Stimulated activated CD4-positive, alpha-beta T cell treated with anti-CD3 and anti-CD28 coated beads, Interleukin-15, amount 100 ng/mL, for 1 hour (primary cell): ENCODE measurements at places on chromosomes 7 and 10.

DNA sequence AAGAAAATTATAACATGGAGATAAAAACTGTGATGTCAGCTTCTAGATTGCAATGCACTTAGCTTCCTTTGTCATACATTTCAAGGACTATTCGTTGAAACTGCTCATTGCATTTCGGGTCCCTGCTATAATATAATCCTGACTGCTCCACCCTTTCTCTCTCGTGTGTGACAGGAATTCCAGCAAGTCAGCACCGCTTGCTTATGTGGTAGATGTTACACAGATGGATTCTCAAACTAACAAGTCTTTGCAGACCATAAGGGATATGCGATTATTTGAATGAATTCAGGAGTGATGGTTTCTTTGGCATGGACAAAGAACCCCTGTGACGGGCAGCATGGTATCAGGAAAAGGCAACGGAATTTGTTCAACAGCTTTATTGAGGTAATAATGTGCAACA, 184.0 kb downstream of the GRID1 start:
- no peak for DNase-seq

DNA sequence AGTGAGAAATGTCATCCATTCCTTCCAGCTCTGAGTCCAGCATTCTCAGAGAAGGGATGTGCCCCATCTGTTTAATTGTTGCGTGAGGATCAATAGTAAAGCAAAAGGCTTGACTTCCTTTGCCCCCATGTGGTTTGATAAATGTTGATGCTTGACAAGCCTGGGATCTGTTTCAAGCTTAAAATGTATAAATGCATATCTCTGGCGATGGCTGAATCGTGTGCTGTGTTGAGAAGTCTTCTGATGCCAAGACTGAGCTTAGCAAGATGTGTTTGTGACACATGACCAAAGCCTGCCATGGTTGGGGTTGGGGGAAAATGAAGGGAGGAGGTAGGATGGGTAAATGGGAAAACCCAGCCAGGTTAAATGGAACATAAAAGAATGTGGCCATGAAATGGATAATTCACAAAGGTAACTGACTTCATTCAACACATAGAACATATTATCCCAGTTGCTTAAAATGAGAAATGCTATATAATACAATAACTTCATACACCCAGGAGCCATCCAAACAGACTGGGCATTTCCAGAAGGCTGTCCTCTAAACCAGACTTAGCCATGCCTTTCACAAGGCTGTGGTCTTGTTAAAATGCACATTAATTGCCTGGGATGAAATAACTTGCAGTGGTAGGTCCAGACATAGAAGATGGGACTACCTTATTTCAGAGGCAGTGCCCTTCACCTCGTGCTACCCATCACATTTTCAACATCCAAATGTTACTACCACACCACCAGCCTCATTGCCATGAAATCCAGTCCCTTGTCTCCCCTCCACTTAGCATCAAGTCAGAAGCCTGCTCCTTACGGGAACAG, 147.3 kb upstream of the PDE1C start:
- no peak for DNase-seq

- DNase-seq: no peak
Measured at GRCh38 chr10:96902731-96903358, 70.7 kb downstream of the LCOR start.

DNA sequence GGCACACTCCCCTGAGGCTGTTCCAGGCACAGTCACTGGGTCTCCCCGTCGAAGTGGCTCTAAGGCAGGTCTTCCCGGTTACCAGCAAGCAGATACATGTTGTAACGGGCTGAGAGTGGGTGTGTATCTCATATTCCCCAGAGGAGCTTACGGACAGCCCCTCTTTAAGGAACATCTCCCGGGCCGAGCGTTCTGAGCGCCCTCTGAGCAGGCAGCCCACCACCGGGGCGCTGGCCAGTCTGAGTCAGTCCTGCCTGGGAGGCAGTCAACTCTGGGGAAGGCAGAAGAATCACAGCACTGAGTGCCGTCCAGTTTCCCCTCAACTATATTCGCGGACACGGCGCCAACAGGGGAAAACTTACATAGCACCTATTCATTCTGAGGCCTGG, 117.4 kb downstream of the LHPP start:
- DNase-seq: no peak

- DNase-seq: no peak
Measured at GRCh38 chr7:131608116-131608500, 51.7 kb upstream of the PODXL start.

- no peak for DNase-seq
Measured at GRCh38 chr7:102275123-102275703, 11.5 kb upstream of the SH2B2 start.

GRCh38 chr7:90758933-90759562, 162.9 kb downstream of the CDK14 start:
- no peak for DNase-seq

- DNase-seq: no peak
Measured at GRCh38 chr10:22344249-22344648, 1.0 kb upstream of the SPAG6 start.

DNA sequence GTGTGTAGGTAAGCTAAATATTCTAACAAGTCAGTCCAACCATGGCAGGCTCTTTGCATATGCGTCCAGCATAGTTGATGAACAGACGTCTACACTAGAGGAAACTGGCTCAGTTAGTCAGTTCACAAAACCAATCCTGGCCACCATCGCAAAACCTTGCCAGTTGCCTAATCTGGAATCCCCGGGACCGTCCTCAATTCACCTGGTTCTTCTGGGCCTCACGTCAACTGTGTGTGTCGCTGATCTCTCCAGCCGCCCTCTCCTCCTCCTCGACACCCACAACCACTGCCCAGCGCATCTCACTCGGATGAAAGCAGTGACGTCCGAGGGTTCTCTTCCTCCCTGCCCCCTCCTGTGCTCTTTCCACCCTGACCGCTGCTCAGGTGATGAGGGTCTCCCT, 217.8 kb upstream of the SH2B2 start:
- DNase-seq: no peak

DNA sequence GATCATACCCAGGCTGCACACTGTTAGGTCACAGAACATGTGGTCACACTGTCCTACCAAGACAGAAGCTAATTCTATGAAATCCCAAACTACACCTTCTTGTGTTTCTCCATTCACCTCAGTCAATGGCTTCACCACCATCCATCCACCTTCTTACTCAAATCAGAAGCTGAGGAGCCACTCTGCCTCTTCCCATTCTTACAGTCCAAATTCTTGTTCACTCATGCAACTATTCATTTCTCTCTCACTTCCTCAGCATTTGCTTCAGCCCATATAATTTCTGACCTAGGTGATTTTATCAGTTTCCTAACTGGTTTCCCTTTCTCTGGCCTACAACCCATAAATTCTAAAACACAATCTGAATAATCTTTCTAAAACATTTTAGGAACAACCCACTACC, 229.2 kb downstream of the LRRN3 start:
- no peak for DNase-seq

DNA sequence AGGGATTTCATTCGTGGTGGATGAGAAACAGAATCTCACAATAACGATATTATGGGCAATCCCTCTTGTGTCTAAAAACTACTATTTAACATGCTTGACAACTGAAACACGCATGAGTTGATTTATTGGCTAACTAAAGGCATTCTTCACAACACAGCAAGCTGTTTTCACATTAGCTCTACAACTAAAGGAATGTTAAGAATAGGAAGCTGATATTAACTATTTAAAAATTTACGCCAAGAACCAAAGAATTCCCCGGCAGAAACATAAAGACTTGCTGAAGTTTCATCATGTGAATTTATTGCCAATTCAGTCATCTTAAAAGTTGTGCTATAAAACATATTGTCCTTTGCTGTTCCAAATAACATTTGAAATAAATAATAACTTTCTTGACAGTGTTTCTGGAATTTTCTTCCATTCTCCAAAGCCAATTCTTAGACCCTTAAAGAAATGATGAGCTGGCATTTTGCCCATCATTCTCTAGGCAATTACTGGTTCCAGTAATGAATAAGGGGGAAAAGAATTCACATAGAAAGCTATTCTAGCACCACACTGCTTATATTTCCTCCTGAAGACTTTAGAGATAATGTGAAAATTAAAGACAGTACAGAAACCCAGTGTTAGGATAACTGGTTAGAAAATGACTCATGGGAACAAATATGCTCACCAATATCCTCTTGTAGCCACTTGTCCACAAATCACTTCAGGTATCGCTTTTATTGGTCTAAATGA, 233.1 kb downstream of the PARD3 start:
- no peak for DNase-seq
